ENCODE measurements at places on chromosomes 1 and 21. TPM values are rescaled to one million over a fixed set of nuclear protein-coding genes. Genes with fewer than 3 reads are reported as not detected.

Gene C1orf94
- not detected for total RNA-seq

Gene SF3B4
- 38.6 TPM for total RNA-seq

Gene SYCP1
- not detected for total RNA-seq

Gene RLF
- 44.8 TPM for total RNA-seq

Gene SEMA6C
- 5.5 TPM for total RNA-seq

Gene TSACC
- not detected for total RNA-seq

Gene OR6N1
- total RNA-seq, result not detected

Gene SEMA4A
- total RNA-seq, result 9.4 TPM

Gene NR1I3
- not detected for total RNA-seq

Gene MTARC2
- not detected for total RNA-seq

Gene ZNHIT6
- 10.8 TPM for total RNA-seq
